ENCODE measurements at places on chromosomes 2 and 18.

GRCh38 chr2:15010346-15010745, 377.8 kb downstream of the LRATD1 start:
- DNase-seq, result no peak

- no peak for DNase-seq
Observed at GRCh38 chr2:65357959-65358294, 74.5 kb downstream of the SPRED2 start.

DNA sequence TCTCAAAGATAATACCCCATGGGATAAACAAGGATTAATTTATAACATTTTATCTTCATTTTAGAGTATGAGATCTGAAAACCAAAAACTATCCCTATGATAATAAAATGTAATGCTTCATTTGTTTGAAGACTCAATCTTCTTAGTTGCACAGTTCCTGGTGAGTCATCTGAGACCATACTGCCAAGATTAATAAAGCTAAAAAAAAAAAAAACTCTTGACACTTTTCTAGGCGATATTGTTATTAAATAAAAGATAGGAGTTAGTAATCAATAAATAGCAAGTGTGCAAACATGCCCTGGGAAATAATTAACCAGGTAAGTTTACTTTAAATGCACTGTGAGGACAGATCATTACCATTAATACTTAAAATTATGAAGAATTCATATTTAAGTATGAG, 83.9 kb downstream of the RPE start:
- DNase-seq, result peak; percentile 4

GRCh38 chr2:185221-185620, 78.6 kb downstream of the SH3YL1 start:
- DNase-seq, result no peak

GRCh38 chr18:38941711-38942561, 1376.3 kb upstream of the CELF4 start:
- no peak for DNase-seq

All from adipocyte (in vitro differentiated cells).